ENCODE measurements at places on chromosomes 16 and 17.

GRCh38 chr16:56382901-56383355, 42.4 kb downstream of the AMFR start:
- no peak for DNase-seq

- DNase-seq: no peak
These were observed 2.5 kb downstream of the FUS start for GRCh38 chr16:31182391-31182790.

GRCh38 chr16:85484347-85485300, 128.5 kb upstream of the GSE1 start:
- DNase-seq: no peak

GRCh38 chr17:3012926-3013581, 50.4 kb downstream of the OR1D5 start:
- DNase-seq: peak; percentile 52

- DNase-seq: no peak
These were observed 146.5 kb downstream of the RGS9 start for GRCh38 chr17:65283704-65284103.

- no peak for DNase-seq
These were observed at the start of gene SHISA9 for GRCh38 chr16:12901597-12902461. SHISA9 (plus strand) TSS chr16:12901598.

DNA sequence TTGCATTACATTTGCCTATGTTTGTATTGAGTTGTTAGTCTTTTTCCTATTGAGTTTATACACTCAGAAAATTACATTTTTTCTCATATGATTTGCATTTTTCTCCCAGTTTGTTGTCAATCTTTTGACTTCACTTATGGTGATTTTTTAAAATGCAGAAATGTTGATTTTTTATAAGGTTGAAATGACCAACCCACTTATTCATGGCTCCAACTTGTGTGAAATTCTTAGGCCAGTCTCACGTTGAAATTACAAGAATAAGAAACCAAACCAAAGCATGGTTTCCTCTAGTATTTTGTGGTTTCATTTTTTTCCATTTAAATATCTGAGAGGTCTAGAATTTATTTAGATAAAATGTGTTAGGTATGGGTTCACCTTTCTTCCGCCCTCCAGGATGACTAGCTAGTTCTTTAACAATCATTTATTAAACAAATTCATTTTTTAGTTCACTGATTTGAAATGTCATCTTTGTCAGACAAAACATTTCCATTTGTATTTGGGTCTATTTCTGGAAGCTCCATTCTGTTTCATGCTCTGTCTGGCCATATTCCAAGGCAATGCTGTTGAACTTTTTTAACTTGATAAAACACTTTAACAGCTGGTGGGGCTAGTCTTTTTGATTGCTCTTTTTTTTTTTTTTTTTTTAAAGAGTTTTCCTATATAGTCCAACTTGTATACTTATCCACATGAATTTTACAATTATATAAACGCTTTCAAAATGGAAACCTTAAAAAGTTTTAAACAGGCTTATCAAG, 40.0 kb downstream of the FAM20A start:
- no peak for DNase-seq

- DNase-seq: peak; percentile 77
These were observed 63.1 kb downstream of the MYO18A start for GRCh38 chr17:29116804-29117753.

DNA sequence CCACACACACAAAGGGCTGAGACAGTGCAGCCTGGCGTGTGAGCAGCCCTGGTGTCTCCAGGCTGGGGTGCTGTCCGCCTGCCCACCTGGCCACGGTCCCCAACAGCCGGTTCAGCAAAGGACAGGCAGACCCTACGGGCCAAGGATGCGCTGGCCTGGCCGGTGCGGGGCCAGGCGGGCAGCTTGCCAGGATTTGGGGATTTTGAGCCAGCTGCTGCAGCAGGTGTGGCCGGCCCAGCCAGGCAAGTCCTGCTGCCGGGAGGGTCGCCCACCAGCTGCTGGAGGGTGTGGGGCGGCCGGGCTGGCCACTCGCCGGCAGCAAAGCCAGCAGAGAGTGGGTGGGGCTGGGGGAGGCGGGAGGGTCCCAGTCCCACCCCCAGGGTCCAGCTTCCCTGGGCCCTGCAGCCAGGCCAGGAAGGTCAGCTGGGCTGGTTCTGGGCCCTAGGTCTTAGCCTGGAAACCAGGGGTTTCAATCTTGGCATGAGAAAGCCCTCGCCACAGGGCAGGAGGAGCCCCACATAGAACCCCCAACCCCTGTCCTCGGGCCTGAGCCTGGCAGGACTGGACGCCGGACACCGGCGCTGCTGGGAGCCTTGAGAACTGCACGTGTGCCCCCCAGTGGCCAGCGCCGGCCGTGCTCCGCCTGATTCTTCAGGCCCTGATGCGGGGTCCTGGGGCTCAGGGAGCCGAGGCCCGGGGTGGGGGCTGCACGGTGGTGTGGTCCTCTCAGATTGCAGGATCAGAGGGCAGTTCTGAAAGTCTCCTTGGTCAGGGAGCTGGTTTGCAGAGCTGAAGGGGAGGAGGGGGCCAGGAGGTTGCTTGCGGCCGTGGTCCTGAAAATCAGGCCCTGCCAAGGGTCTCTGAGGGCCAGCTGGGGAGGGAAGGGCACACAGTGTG, 17.6 kb upstream of the SSTR5 start:
- peak; percentile 52 for DNase-seq

Measured in stimulated activated CD4-positive, alpha-beta T cell treated with anti-CD3 and anti-CD28 coated beads, Interleukin-12 subunit alpha, Interleukin-12 subunit beta, amount 100 ng/mL, for 4 hours (primary cell).